OCI-LY7 (cell line): ENCODE measurements at places on chromosomes 16 and 17.

DNA sequence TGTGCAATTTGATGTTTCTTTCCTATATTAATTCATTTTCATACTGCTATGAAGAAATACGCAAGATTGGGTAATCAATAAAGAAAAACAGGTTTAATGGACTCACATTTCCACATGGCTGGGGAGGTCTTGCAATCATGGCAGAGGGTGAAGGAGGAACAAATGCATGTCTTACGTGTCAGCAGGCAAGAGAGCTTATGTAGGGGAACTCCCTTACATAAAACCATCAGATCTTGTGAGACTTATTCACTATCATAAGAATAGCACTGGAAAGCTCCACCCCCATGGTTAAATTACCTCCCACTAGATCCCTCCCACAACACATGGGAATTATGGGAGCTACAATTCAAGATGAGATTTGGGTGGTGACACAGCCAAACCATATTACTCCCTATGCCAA, 418.9 kb upstream of the MAF start:
- DNase-seq, result no peak

DNA sequence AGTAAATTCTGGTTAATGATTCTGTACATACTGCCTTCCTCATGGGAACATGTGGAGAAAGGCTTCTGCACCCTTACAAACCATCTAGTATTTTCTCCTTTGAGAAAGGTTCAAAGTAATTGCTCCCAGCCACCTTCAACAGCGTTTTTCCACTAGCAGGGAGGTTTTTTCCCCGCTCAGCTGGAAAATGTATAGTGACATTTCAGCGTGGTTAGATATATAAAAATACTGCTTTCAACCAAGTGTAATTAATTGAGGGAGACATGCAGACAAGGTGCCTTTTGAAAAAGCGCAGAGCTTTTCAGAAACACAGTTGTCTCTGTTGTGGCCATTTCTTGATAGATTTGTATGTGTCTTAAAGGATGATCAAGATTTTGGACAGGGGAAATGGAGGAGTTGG, 5.1 kb downstream of the BMERB1 start:
- DNase-seq, result no peak

- DNase-seq, result no peak
Observed at GRCh38 chr16:94918-95265, 16.9 kb downstream of the MPG start.

GRCh38 chr17:38585056-38585917, 20.5 kb downstream of the SRCIN1 start:
- no peak for DNase-seq

- no peak for DNase-seq
Observed at GRCh38 chr16:50259334-50260205, 6.8 kb upstream of the ADCY7 start.

- DNase-seq, result peak; percentile 47
Observed at GRCh38 chr17:82458885-82459424, 414 bp downstream of the NARF start.

- peak; percentile 61 for DNase-seq
Observed at GRCh38 chr16:31455601-31456314, 3.5 kb upstream of the ARMC5 start.

GRCh38 chr16:4847774-4848587, 700 bp downstream of the UBN1 start:
- DNase-seq, result peak; percentile 62

- no peak for DNase-seq
Observed at GRCh38 chr17:43428524-43428923, 29.7 kb downstream of the ARL4D start.

GRCh38 chr17:78665387-78665951, 88.3 kb upstream of the DNAH17 start:
- no peak for DNase-seq

GRCh38 chr16:55204069-55204468, 119.9 kb upstream of the IRX6 start:
- DNase-seq, result no peak

DNA sequence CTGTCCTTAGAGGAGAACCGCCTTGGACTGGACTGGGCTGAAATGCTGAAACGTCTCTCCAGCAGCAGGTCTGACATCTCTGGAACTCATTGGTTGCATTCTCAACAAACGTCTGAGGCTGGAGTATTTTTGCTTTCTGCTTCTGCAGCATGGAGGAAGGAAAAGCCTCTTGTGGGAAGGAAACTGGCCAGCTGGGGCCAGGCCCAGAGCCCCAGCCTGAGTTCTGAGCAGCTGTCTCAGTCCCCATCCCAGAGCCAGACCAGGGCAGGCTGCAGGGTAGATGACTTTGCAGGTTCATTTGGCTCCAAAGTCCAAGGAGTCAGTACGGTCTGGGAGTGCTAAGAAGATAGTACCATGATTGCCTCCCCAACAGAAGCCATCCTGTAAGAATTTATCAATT, 18.3 kb downstream of the TEKT3 start:
- DNase-seq, result no peak

GRCh38 chr17:34571428-34572130, 7.8 kb upstream of the TMEM132E start:
- DNase-seq, result no peak

GRCh38 chr17:67433248-67433924, 56.3 kb downstream of the PITPNC1 start:
- no peak for DNase-seq

GRCh38 chr17:47099451-47099986, 89.6 kb downstream of the CDC27 start:
- DNase-seq, result peak; percentile 44

- DNase-seq, result no peak
Observed at GRCh38 chr17:69716556-69716955, 302.1 kb downstream of the MAP2K6 start.

DNA sequence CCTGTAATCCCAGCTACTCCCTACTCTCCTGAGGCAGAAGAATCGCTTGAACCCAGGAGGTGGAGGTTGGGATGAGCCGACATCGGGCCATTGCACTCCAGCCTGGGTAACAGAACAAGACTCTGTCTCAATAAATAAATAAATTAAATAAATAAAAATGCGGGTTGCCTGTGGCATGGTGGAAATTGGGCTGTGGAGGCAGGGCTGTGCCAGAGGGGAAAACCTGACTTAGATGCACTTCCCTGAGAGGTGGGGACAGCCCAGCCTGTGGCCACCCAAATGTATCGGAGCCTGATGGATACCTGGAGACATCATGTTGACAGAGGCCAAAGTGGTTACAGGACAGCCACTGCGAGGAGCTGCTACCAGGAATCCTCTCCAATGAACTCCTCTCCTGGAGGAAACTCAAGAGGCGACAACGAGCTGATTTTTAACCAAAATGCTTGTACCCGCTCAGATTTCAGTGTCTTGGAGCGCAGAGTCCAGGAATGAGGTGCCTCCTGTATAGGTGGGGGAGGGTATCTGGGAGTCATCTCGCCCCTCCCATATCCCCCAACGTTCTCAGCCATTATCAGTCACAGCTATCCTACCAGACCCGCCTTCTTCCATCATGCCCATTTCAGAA, 32.3 kb downstream of the DDX19A start:
- DNase-seq, result no peak

DNA sequence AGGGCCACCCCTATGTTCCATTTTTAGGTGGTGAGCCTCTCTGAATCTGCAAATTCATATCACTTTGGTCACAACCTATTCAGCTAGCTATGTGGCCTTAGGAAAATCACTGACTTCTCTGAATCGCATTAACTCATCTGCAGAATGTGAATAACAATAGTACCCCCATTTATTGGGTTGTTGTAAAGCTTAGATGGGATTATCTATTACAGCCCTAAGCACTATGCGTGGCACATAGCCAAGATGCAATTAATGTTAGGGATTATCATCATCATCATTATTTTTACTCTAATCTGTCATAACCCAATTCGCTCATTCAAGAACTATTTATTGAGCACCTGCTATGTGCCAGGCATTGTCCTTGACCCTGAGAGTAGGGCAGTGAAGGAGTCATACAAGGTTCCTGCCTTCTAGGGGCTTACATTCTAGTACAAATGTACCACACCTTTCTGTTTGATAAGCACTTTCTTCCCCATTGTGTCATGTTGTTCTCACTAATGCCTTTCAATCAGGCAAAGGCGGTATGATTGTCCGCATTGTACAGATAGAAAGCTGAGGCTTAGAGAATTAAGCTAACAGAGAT, 38.5 kb downstream of the CHD9 start:
- DNase-seq, result no peak

DNA sequence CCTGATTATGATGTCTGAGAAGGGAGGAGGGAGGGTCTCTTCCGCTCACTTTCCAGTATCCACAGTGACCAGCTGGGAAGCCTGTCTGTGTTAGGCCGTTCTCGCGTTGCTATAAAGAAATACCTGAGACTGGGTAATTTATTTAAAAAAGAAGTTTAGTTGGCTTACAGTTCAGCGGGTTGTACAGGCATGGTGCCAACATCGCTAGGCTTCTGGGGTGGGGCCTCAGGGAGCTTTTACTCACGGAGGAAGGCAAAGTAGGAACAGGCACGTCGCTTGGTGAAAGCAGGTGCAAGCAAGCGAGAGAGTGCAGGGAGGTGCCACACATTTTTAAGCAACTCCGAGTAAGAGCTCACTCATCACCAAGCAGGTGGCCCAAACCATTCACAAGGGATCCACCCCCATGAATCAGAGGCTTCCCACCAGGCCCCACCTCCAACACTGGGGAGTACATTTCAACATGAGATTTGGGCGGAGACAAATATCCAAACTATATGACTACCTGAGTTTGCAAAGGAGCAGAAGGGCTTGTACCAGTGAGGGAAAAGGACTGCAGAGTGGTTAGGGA, 137.5 kb downstream of the CCDC182 start:
- DNase-seq, result no peak

DNA sequence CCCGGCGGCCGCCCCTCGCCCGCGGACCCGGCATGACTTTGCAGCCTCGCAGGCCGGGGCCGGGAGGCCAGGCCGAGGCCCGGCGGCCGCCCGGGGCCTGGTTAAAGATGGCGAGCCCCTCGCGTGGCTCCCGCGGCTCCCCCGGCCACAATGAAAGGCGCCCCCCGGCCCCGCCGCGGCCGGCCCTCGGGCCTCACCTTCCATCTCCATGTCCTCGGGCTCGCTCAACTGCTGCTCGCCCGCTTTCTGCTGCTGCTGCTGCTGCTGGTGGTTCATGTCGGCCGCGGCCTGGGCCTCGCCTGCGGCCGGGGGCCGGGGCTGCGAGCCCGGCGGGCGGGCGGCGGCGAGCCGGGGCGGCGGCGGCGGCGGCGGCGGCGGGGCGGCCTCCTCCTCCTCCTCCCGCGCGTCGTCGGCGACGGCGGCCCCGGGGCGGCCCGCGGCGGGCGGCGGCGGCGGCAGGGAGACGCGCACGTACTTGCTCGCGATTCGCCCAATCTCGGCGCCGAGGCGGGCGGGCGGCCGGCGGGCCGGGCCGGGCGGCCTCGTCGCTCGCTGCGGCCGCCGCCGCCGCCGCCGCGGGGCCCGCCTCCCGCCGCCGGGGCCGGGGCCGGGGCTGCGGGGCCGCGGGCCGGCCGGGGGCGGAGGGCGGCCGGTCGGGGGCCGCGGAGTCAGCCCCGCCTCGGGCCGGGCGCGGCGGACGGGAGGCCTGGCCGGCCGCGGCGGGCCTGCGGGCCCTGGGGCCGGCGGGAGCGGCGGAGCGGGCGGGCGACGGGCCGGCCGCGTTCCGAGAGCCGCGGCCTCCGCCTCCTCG, 491 bp downstream of the USP7 start:
- DNase-seq, result peak; percentile 48

DNA sequence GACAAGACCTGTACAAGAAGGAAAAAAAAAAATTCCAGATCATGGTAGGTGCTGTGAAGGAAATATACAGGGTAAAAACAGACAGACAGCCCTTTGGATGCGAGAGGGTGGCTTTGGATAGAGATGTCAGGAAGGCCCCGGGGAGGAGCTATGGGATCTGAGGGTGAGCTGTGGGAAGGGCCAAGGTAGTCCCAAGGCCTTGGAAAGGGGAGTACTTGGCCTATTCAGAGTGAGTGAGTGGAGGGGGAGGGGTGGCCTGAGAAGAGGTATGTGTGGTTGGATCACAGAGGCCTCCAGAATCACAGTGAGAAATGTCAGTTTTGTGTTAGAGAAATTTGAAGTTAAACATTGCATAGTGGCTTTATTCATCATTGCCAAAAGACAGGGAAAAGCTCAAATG, 31.2 kb upstream of the AKTIP start:
- no peak for DNase-seq

GRCh38 chr17:14098246-14098645, 28.9 kb downstream of the COX10 start:
- no peak for DNase-seq

DNA sequence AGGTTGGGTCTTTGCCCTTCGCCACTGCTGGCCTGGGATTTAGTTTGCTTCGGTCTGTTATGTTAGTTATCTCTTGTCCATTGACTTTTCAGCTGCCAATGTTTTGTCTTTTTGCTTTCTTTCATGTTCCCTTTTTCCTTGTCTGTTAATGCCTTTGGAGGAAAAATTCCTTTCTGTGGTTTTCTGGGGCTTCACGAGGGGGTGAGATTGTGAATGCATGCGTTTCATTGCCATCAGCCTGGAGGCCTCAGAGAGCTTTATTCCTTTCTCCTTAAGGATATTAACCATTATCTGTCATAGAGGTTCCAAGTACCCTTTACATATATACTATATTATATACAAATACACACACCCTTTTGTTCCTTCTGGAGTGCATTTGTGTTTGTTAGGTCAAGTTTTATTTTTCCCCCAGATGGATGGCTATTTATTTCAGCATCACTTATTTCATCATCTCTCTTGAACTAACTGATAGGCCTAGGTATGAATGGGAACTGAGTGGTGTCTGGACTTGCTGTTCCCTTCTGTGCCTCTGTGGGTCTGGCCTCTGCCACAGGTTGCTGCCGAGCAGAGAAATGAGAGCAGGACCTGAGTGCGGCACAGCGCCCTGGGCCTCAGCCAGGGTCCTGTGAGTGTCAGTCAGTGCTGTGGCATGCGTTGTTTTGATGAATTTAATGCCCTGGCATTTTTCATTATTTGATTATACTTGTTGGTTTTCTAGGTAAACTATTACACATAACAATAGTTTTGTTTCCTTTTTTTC, 193.4 kb downstream of the LGALS9B start:
- DNase-seq, result no peak

- DNase-seq, result no peak
Observed at GRCh38 chr17:2948721-2949468, 114.5 kb downstream of the OR1D5 start.

DNA sequence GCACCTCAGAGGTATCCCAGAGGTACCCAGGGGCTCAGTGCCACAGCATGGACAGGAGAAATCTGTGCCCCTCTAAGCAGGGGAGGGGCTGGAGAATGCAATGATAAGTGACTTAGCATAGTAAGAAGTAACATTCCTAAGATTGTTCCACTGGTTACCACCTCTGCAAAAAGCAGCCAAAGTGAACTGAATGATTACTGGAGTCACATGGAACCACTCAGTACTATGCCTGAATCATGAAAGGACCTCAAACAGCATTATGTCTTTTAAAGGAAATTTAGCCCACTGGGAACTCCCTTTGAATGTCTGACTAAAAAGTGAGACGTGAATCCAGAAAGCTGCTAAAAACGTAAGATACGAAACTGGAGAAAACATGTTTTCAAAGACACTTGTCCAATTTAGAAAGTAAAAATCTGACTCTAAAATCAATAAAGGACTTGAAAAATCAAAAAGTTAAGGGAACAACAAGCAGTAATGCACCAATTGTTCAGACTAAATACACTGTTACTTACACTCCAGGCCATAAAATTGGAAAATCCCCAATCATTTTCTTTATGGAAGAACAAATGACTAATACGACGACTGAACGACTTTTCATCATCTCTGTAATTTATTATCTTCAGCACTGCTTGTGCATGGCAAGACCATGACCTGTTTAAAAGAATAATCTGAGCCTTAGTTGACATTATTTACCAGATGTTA, 38.6 kb downstream of the LITAFD start:
- DNase-seq, result no peak

- no peak for DNase-seq
Observed at GRCh38 chr17:13367154-13367553, 234.6 kb downstream of the HS3ST3A1 start.
